ENCODE measurements at places on chromosomes 1 and 21.
A peak's percentile ranks its signal among the peaks of the same experiment; 100 is the strongest.

DNA sequence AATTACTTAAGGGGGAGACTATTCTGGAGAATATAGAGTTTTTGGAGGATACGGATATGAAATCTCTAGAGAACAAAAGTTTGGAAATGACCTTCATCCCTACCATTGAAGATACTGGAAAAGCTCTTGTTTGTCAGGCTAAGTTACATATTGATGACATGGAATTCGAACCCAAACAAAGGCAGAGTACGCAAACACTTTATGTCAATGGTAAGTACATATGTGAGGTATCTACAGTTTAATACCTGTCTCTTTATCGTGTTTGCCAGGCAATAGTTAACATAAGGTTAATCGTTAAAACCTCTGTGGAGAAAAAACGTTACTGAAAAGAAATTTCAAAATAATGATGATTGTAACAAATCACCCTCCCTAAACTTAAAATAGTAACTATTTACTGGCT is 11.8 kb downstream of the VCAM1 start:
- no peak for DNase-seq

DNA sequence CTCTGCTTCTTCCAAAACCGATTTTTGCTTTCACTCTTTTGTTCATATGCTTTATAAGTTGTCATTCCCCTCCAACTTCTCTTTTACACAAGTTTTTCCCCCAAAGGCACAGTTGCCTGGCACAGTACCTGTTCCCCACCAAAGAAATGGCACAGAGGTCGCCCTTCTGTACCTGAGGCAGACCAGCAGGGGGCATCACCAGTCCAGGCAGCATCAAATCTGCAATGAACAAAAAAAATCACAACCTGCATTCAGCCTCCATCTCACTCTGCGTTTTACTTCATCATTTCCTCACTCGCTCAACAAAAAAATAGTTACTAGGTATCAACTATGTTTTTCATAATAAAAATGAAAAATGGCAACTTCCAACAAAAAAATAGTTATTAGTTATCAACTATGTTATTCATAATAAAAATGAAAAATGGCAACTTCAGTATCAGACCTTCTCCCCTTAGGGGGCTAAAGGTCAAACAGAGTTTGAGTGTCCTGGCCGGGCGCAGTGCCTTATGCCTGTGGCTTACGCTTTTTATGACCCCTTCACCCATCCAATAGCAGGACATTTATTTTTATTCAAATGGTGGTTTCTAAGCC is 4.1 kb downstream of the EIF2D start:
- DNase-seq, result peak; percentile 9

DNA sequence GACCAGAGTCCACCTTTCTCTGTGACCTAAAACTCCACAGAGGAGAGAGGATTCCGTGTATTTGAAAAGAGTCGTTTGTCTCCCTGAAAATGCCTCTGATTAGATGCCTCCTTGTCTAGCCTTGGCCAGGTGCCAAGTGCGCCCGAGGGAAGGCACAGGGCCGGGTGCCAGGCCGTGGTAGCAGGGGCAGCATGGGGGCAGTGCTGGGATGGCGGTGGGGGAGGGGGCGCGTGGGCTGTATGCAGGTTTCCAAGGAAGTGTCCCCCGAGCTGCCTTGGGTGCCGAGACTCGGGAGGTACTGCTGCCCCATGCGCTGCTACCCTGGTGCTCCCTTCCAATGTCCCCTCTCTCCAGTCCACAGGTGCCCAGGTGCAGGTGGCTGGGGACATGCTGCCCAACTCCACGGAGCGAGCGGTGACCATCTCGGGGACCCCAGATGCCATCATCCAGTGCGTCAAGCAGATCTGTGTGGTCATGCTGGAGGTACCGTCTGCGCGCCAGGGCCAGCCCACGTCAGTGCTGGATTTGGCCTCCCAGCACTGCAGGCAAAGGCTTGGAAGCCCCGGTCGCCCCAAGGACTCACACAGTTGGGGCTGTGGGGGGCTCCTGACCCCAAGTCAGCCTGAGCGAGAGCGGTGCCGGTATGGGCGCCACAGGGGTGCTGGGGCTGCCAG is 70.9 kb upstream of the COL6A1 start:
- DNase-seq, result no peak

DNA sequence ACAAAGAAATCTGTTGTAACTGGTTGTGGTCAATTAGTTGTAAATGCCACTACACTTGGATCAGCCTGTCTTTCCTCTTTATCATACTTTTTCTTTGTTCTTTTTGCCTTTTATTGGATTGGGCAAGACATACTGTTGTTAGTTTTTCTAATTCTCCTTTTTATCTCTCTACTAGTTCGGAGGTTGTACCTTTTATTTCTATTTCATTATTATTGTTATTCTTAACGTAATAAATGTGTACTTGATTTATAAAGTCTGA is 59.2 kb downstream of the IVNS1ABP start:
- no peak for DNase-seq

GRCh38 chr1:23118407-23118806 is 50.2 kb downstream of the LUZP1 start:
- DNase-seq, result no peak

GRCh38 chr21:45164124-45164511 is 89.7 kb downstream of the ADARB1 start:
- no peak for DNase-seq
